AG04450 (cell line): ENCODE measurements at places on chromosomes 7 and 10.

DNA sequence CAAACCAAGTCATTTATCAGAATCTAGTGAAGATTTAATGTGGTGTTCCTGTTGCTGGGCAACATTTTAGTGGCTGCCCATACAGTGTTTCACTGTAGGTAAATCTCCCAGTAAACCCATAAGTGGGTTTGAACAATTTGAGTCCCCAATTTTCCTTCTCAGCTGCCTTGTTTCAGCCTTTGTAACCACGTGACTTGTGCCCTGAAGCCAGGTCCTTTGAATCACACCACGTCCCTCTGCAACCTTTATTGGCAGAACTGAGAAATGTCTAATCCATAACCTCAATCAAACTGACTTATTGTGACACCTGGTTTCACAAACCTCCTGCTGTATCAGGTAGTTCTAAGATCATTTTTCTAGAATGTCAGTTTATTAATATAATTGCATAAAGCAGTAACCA lies 30.1 kb downstream of the SND1 start:
- no peak for DNase-seq

- no peak for DNase-seq
Observed at GRCh38 chr10:22801785-22802184, 87.4 kb upstream of the PIP4K2A start.

- DNase-seq, result no peak
Observed at GRCh38 chr7:114973147-114973546, 51.3 kb downstream of the MDFIC start.

DNA sequence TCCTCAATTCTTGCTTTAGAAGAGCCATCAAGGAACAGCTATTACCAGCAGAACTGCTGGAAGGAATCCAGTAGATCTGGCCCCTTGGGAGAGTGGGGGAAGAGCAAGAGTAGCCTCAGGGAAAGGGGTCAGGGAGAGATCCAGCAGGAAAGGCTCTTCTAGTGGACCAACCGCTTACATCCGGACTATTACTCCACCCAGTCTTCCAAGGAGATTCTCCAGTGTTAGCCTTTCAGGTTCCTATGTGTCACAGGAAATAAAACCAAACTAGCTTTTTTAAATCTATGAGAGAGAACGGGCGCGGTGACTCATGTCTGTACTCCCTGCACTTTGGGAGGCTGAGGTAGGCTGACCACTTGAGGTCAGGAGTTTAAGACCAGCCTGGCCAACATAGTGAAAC lies 34.3 kb downstream of the TET1 start:
- DNase-seq, result no peak

DNA sequence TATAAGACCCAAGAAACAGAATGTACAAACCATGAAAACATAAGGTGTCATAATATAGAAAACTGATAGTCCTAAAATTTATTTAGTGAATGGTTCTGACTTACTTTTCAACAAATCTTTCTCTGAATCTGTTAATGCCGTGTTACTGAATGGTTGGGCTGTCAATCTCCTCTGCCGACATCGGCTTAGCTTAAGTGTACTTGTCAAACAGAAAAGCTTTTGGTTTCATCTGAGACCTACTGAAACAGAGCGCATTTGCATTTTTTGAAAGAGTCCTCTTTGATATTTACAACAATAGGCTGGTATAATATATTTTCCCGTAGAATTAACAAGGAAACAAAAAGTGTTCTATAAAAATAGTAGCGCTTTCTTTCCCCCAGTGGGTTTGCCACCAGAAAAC lies 120.9 kb upstream of the ZNF804B start:
- no peak for DNase-seq

DNA sequence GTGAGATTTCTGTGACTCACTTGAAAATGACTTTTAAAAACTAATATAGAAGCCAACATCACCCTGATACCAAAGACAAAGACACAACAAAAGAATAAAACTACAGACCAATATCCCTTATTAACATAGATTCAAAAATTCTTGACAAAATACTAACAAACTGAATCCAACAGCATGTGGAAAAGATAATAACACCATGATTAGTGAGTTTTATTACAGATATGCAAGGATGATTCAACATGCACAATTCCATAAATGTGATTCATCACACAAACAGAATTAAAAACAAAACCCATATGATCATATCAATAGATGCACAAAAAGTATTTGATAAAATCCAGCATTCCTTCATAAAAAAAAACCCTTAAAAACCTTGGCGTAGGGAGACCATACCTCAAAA lies 6.5 kb downstream of the MGAM start:
- DNase-seq, result no peak

- peak; percentile 74 for DNase-seq
Observed at GRCh38 chr7:39621261-39621660, 2.1 kb upstream of the RALA start.

GRCh38 chr7:15128716-15129115 lies 226.2 kb upstream of the DGKB start:
- no peak for DNase-seq

DNA sequence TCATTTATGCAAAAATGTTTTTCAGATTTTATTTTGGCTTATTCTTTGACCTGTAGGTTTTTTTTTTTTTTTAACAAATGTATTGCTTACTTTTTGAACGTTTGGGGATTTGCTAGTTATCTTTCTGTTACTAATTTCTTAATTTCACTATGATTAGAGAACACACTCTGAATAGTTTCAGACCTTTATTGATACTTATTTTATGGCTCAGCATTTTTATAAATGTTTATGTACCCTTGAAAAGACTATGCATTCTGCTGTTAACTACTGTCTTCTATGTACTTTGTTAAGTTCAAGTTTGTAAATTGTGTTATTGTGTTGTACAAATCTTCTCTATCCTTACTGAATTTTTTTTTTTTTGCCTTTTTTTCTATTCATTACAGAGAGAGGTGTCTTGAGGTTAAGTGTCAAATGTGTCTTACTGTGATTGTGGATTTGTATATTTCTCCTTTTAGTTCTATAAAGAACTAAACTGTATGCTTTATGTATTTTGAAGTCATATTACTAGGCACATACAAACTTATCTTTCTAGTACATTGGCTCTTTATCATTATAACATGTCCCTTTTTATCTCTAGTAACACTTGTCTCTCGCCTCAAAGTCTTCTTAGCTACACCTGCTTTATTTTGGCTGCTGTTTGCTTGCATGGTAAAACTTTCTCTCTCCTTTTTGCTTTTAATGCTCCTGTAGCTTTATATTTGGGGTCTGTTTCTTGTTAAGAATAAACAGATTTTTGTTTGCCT lies 8.1 kb downstream of the MKLN1 start:
- no peak for DNase-seq

- no peak for DNase-seq
Observed at GRCh38 chr10:110527731-110528171, 30.0 kb downstream of the DUSP5 start.

DNA sequence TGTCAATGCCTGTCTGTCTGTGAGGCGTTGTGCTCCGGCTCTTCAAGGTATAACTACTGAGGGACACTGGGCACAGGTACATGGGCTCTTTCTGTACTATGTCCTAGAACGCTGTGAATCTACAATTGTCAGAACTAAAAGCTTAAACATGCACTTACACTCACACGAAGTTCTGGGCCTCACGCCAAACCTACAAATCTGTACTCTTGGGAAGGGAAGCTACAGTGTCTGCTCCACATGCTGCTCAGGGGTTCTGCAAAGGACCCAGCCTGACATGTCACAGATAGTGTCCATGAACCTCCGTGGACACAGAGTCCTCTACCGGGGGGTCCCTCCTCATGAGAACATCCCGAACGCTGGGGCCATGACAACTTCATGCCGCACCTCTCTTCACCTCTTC lies 268.7 kb downstream of the WDR37 start:
- no peak for DNase-seq

- DNase-seq, result no peak
Observed at GRCh38 chr7:137001041-137001440, 132.6 kb downstream of the CHRM2 start.

- no peak for DNase-seq
Observed at GRCh38 chr7:130134106-130134636, 63.8 kb downstream of the KLHDC10 start.

DNA sequence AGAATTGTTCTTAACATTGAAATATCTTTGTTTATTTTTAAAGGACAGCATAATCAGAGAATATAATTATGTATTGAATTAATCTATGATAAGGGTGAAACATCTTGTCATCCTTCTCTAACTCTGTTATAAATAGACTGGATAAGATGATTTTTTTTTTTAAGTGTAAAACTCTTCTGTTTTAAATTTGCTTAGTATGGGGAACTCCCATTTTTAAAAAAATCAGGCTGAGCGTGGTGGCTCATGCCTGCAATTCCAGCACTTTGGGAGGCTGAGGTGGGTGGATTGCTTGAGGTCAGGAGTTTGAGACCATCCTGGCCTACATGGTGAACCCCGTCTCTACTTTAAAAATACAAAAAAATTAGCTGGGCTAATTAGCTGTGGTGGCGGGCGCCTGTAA lies 9.4 kb upstream of the HERC4 start:
- no peak for DNase-seq

DNA sequence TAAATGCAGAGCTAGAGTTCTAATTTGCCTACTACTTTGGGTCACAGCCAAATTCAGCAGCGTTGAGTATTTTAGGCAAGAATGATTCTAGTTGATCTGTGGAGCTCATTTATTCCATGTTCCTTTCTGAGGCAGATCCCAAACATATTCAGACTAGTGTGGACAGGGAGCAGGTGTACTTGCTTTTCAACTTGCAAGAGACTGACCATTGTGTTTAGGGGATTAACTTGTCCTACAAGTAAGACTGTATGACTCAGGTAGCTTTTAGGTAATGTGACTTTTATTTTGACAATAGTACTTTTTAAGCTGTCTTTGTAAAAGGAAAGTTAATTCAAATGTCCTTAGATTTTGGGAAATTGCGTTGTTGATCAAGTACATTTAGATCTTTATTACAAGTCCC lies 285.5 kb downstream of the TWIST1 start:
- DNase-seq, result no peak

- DNase-seq, result peak; percentile 98
Observed at GRCh38 chr7:22561321-22561811, 61.4 kb upstream of the STEAP1B start.

DNA sequence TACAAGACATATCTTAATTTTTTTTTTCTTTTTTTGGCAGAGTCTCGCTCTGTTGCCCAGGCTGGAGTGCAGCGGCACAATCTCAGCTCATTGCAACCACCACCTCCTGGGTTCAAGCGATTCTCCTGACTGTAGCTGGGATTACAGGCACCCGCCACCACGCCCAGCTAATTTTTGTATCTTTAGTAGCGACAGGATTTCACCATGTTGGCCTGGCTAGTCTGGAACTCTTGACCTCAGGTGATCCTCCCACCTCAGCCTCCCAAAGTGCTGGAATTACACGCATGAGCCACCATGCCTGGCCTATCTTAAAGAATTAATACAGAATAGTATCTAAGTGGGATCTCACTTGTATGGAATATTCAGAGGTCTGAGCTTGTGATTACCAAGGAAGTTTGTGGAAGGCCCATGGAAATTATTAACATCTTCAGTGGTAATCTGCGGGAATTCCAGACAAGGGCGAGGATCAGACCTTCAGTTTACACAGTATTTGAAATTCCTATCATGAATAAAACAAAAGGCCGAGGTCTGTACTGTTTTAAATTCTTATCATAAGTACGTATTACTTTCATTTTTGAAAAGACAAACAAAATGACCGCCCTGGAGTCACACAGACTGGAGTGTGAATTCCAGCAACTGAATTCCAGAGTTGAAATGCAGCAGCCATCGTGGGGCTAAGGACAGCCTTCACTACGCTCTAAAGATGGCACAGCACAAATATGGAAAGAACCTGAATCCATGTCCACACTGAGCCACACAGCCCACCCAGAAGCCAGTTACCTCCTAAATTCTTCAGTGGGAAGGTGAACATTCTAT lies 16.7 kb downstream of the GPRIN2 start:
- DNase-seq, result peak; percentile 55

- DNase-seq, result no peak
Observed at GRCh38 chr7:91771921-91772815, 108.3 kb downstream of the MTERF1 start.

- no peak for DNase-seq
Observed at GRCh38 chr7:142372727-142373126, 114.9 kb upstream of the PRSS58 start.

DNA sequence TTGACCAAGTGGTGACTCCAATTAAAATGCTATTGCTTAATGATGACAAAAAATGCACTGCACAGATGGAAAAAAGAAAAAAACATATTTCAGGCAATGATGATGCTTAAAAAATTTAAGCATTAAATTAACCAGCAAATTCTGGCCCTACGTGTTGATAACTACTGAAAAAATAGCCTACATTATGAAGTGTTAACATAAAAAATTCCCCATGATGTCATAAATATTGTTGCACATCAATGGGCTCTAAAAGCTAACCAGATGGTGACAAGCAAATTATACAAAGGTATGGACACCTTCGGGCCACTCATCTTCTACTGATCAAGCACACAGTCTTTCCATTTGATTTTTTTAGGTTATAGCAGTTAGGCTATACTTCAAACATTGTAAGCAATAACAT lies 267.4 kb downstream of the PARD3 start:
- DNase-seq, result no peak

DNA sequence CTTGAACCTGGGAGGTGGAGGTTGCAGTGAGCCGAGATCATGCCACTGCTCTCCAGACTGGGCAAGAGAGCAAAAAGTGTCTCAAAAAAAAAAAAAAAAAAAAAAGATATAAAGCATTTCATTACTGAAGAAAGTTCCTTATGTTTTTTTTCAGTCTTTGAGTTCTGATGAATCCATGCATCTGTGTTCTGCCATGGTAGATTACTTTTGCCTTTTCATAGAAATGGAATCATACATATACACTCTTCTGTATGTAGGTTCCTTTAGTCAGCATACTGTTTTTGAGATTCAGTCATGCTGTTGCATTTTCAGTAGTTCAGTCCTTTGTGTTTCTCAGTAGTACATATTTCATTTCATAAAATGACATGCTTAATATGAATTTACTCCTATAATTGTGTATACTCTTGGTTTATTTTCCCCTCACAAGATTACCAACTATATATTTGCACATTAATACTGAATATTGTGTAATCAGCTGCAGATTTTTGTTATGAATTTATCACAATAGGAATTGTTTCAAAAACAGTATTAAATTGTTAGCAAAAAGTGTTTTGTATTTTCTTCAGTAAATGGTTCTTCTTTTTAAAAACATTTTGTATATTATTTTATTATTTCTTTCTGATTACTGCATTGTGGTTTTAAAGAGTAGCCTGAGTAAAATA lies 2.8 kb upstream of the ZNF777 start:
- no peak for DNase-seq

DNA sequence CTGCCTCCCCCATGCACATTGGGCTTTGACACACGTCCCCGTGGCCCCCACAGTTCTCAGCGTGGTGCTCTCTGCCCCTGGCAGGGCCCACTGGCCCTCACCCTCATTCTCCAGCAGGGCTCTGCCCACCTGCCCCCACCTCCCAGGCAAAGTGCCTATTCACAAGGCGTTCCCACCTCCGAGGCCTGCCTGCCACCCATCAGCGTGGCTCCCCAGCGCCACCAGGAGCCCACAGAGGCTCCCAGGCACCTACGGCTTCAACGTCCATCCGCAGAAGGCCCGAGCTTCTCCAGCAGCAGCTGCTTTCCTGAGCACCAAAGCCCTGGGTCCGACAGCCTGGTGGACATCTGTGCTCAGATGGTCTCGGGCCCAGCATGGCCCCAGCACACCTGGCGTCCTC lies 211.8 kb upstream of the PPP2R2D start:
- DNase-seq, result no peak
